ENCODE measurements at places on chromosomes 12 and 14.

GRCh38 chr12:57888409-57889157 lies 42.1 kb upstream of the CTDSP2 start:
- no peak for DNase-seq

GRCh38 chr12:83322809-83323208 lies 636.1 kb downstream of the TMTC2 start:
- DNase-seq: no peak

GRCh38 chr14:91918186-91918883 lies 29.2 kb downstream of the FBLN5 start:
- DNase-seq: no peak

- no peak for DNase-seq
These were observed 120.4 kb downstream of the STAB2 start for GRCh38 chr12:103707446-103707845.

GRCh38 chr12:124289634-124290600 lies 5.0 kb upstream of the RFLNA start:
- DNase-seq: no peak

DNA sequence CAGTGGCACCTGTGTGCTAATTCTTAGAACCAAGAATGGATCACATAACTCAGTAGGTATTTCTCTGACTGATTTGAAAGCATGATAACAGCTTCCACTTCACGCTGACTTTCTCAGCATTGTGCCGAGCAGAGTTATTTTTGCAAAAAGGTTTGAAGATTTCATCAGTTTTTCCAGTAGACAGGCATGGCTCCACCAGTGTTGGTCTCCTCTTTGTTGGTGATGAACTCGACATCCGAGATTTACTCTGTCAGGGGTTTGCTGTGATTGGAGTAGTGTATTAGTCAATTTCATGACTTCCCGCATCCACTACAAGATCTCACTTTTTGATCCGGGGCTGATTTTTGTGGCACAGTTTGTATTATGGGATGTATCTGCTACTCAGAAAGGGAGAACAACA lies 85.3 kb downstream of the PRKCH start:
- no peak for DNase-seq

GRCh38 chr14:58744801-58745394 lies 107.1 kb downstream of the DACT1 start:
- DNase-seq: no peak

GRCh38 chr14:49306152-49306751 lies 279.9 kb downstream of the RPS29 start:
- DNase-seq: no peak

- DNase-seq: no peak
These were observed 134.7 kb downstream of the FGD4 start for GRCh38 chr12:32533971-32534590.

DNA sequence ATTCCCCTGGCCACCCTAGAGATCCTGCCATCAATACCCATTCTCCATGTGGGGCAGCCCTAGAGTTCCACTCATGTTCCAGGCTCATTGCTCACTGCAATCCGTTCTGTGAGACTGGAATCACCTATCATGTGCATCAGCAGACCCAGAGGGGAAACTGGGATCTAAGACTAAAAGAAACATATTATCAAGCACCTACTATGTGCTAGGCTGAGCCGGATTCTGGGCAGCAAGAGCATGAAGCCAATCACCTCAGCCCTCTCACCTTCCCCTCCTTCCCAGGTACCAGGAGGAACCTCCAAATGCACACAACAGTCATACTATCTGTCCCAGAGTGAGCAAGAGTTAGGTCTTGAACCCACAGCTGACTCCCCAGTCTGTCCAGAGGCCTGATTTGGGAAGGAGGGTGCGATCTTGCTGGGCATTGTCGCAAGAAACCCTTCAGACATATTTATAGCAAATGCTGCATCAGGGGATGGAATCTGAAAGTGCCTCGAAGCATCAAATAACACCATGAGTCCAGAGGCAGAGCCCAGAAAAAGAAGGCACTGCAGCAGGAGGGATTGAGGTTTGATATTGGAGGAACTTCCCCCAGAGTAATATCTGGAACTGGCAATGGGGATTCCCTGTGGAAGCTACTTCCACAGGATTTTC lies 6.7 kb upstream of the CACNB3 start:
- DNase-seq: no peak

DNA sequence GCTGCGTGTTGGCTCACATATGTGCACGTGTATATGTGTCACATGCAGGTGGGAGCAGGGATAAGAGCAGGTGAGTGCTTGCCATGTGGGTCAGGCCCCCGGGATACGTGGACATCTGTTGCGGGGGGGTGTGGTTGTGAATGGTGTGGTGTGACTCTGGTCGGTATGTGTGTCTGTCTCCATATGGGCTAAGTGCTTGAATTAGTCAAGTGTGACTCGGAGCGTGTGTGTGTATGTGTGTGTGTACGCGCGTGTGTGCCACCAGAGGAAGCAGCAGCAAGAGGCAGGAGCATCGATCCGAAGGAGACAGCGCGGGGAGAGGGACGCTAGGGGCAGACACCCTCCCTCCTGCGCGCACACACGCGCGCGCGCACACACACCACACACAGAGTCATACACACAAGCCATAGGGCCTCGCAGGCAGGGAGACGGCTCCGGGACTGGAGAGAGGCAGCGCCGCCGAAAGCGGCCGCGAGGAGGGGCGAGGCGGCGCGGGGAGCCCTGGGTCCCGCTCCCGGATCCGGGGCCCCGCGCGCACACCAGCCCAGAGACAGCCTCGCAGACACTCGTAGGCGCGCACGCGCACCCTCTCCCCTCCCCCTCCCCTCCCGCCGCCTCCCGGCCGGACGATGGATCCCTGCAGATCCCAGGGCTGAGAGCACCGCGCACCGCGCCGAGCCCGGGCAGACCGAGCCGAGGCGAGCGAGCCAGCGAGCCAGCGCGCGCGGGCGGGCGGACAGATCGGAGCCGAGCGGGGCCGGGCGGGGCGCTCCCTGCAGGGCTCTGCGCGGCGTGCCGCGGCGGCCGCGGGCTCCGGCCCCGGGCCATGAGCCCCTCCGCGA lies at the start of gene ASIC1:
TSS of gene ASIC1 (plus strand) at position 597 of the 842 bp plus-strand sequence. CDS start 1,171 bp downstream, outside the sequence.
- DNase-seq: peak; percentile 5

DNA sequence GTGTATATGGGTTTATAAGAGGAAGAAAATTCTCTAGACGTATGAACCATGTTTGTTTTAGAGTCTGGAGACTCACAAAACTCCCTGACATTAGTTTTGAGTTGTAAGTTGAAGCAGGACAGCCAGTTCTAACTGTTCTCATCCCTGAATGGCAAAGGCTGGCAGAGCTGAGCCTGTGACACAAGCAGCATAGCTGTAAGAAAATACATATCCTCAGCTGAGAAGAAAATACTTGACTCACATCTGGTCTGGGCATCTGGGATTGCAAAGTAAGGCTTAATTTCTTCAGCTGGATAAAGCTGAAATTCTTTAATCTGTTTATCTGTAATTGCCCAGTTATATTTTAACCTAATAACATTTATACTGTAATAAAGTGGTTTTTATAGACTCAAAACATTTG lies 156.3 kb downstream of the PELI2 start:
- no peak for DNase-seq

- no peak for DNase-seq
These were observed 805 bp upstream of the KRT7 start for GRCh38 chr12:52232203-52232673.

- no peak for DNase-seq
These were observed 22.0 kb upstream of the PPP1R12A start for GRCh38 chr12:79956896-79957295.

GRCh38 chr14:93219103-93219726 lies 12.2 kb downstream of the UBR7 start:
- no peak for DNase-seq

DNA sequence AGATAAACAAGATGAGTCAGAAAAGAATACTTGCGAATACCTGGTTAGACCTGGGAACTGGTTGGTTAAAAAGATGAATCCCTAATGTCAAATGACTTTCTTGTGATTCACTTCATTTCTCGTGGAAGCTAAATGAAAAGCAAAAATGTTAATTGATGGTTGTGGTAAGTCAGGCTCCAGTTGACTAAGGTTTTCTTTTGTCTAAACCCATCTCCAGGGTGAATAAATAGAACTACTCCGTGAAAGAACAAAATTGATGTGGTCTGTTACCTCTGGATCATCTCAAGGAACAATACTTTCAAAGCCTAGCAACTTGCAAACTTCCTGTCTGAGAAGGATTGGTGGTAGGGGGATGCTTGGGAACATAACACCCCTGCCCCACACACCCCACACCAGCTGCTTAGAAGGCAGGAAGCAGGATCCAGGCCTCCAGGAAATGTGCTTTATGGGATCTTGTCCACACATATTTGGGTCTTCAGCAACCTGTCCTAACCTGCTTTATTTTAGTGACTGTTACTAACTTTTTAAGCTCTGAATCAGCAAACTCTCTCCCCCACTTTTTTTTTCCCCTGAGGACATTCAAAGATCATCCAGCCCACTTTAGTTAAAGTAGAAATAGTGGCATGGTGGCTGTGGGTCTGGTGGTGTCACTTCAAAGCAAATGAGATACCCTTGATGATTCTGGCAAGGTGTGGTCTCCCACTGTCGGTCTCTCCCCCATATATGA lies 60.4 kb upstream of the PTHLH start:
- DNase-seq: no peak

GRCh38 chr14:68308726-68309520 lies 483.9 kb downstream of the ZFP36L1 start:
- no peak for DNase-seq

- DNase-seq: no peak
These were observed 33.4 kb upstream of the TXNRD1 start for GRCh38 chr12:104182144-104182543.

GRCh38 chr14:70601162-70601561 lies 707 bp upstream of the MED6 start:
- no peak for DNase-seq

DNA sequence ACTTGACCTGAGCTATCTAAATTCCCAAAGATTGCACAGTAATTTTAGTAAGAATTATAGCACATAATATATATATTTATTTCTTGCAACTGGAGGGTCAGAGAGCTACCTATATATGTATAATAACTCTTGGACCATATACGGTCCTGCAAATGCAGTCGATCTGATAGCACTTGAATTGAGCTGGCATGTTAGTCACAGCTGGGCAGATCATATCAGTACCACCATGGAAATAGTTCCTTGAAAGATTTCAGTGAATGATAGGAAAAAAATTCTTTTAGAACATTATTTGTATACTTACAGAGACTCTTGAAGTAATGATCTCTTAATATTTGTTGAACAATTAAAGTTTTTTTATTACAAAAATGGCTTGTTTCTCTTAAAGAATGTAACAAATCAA lies 94.5 kb upstream of the MON2 start:
- DNase-seq: no peak

DNA sequence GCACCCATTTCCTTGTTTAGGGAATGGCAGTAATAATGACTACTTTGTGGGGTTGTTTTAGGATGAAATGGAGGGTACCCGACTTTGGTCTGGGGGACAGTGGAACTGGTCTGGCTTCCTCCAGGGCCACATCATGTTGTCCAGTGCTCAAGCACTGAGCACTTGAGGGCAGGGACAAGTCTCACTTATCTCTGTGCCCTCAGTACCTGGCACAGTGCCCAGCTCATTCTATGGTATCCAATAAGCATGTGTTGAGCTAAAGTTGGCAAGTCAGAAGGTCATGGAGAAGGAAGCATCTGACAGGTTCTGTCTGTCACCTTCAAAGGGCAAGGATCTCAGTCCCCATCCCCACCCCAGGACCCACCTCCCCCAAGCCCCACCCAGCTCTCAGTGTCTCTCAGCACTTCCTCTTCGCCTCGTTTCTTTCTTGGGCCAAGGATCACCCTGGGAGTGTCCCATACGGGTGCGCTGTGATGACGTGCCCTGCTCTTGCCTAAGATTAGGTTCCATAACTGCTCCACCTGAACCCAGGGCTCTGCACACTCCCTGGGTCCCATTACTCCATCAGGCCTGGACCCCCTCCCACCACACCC lies 24.3 kb upstream of the TMEM106C start:
- DNase-seq: no peak

GRCh38 chr12:12665194-12665593 lies 30.8 kb downstream of the GPR19 start:
- DNase-seq: no peak

DNA sequence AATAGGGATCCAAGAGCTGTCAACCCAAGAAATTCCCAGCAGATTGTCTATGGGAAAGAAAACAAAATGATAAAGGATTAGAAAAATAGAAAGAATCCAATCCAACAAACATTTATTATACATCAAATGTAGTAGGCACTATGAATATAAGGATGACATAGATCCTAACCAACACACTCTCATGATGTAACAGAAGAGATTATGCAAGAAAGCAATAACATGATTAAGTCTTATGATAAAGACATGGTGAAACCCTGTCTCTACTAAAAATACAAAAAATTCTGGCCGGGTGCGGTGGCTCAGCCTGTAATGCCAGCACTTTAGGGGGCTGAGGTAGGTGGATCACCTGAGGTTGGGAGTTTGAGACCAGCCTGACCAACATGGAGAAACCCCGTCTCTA lies 2.7 kb downstream of the MED6 start:
- DNase-seq: no peak

DNA sequence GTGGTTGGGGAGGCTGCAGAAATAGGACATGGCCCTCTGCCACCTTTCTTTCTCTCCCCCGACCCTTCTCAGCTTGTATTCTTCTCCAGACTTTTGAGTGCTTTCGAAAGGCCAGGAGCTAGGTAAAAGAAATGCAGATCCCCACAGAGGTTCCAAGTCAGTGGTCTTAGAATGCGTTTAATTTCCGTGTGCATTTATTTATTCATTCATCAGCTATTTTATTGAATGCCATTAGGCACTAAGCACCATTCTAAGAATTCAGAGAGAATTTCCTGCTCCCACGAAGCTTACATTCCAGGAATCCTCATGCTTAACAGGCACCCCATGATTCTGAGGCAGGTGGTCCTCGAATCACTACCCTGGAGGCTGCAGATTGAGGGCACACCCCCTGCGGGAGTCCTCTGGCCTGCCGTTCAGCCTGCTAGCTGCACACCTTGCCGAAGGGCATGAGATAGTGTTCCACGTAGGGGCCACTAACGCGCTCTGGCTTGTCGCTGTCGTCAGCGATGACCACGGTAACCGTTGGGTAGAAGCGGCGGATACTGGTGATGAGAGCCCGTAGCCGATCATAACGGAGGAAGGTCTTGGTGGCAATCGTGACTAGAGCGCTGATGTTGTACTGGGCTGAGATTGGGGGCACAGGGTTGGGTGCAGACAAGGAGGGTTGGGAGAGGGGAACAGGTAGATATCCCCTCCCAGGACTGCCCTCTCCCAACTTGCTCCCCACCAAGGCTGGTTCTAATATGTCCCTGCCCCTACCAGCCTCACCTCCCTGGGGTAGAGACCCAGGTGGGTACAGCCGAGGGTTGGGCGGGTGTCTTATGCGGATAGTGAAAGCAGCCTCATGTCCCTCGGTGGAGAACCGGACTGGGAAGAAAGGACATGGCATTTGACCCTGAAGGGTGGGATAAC lies 4.5 kb downstream of the B4GALNT1 start:
- no peak for DNase-seq
